ENCODE measurements at places on chromosomes 16 and 17. TPM values are rescaled to one million over a fixed set of nuclear protein-coding genes. Genes with fewer than 3 reads are reported as not detected.

The PRSS36 gene
- 0.89 TPM for total RNA-seq

The RRAD gene
- total RNA-seq: 0.20 TPM

The CDRT15L2 gene
- total RNA-seq: not detected

The TBC1D3G gene
- total RNA-seq: not detected

The NT5M gene
- total RNA-seq: 7.6 TPM

The KRT39 gene
- total RNA-seq: not detected

The KRT32 gene
- total RNA-seq: not detected

The SLC47A2 gene
- not detected for total RNA-seq

The PLEKHH3 gene
- total RNA-seq: 0.85 TPM

The CTRB1 gene
- total RNA-seq: not detected

The DCXR gene
- 140 TPM for total RNA-seq

The DUXB gene
- total RNA-seq: not detected

The CCL17 gene
- total RNA-seq: 0.42 TPM

The GRB7 gene
- 0.81 TPM for total RNA-seq

The MYH3 gene
- 5.5 TPM for total RNA-seq

The ITGB4 gene
- total RNA-seq: 0.55 TPM

The CLEC19A gene
- not detected for total RNA-seq

The C16orf74 gene
- 1.7 TPM for total RNA-seq

The GCGR gene
- not detected for total RNA-seq

The CCR7 gene
- 323 TPM for total RNA-seq

The IL34 gene
- total RNA-seq: not detected

The SLC35G6 gene
- total RNA-seq: not detected

The PYDC1 gene
- total RNA-seq: not detected

The PYY gene
- not detected for total RNA-seq

The LITAFD gene
- not detected for total RNA-seq

The SLC35B1 gene
- total RNA-seq: 55.8 TPM

The ABI3 gene
- total RNA-seq: 59.4 TPM

The KRT12 gene
- total RNA-seq: not detected

The CAVIN1 gene
- 1.5 TPM for total RNA-seq

The CDH13 gene
- total RNA-seq: not detected

Data from activated CD4-positive, alpha-beta T cell treated with anti-CD3 and anti-CD28 coated beads, Interleukin-2, amount 10 ng/mL, durations not matched to agents 7 days and 5 days (primary cell).